Activated CD4-positive, alpha-beta T cell treated with anti-CD3 and anti-CD28 coated beads, Interleukin-2, Interleukin-4, amounts not matched to agents 100 ng/mL and 50 ng/mL, durations not matched to agents 16 hours and 8 hours (primary cell): ENCODE measurements at places on chromosomes 5 and 9.

GRCh38 chr9:99294850-99295461 lies 72.9 kb downstream of the SEC61B start:
- no peak for DNase-seq

DNA sequence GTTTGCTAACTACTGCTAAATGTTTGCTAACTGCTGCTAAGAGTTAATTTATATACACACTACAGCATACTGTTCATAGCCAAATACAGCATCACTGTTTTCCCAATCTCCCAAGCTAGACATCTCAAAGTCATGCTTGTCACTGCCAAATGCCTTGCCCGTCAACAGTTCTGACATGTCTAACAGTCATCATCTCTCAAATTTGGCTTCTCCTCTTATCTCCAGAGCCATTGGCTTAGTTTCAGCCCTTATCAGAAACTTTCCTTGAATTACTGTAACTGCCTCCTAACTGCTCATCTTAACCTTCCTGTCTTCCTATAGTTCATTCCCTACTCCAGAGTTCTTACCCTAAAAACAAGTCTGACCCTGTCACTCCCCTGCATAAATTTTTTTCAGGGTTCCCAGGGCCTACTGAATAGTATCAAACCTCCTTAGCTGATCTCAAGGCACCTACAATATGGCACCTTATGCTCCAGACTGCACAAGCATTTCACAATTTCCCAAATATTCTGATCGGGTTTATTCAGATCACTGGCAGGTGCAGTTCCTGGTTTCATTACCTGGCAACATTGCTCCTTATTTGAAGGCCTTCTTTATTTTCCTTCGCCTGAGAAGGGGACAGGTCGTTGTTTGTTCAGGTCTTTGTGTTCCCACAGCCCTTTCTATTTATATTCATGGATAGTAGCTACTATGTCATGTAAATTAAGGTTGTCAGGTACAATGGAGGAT lies 55.9 kb upstream of the ANKRD55 start:
- DNase-seq, result no peak

DNA sequence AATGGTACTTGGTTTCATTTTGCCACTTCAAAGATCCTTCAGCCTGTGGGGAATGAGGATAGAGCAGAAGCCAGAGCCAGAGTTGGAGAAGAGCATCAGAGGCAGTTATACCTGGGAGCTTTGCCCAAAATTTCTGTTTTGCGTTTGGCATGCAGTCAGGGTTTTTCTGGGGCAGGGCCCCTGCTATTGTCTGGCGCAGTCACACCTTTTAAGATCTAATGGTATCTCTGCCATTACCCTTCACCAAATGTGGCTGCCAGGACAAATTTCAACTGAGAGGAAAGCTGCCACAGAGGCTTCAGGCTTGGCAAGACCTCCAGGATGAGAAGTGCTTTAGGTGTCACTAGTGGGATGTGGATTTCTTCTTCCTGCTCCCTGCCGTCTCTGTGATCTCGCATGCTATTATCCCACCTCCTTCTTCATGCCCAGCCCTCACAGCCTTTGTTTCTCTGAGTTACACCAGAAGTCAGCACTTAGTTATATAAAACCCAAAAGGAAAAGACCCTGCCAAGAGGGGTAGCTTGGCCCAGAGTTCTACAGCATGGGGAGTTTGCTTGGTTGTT lies 357.0 kb downstream of the TLE4 start:
- DNase-seq, result no peak

- DNase-seq, result no peak
Observed at GRCh38 chr5:91946870-91947269, 563.8 kb upstream of the ARRDC3 start.

DNA sequence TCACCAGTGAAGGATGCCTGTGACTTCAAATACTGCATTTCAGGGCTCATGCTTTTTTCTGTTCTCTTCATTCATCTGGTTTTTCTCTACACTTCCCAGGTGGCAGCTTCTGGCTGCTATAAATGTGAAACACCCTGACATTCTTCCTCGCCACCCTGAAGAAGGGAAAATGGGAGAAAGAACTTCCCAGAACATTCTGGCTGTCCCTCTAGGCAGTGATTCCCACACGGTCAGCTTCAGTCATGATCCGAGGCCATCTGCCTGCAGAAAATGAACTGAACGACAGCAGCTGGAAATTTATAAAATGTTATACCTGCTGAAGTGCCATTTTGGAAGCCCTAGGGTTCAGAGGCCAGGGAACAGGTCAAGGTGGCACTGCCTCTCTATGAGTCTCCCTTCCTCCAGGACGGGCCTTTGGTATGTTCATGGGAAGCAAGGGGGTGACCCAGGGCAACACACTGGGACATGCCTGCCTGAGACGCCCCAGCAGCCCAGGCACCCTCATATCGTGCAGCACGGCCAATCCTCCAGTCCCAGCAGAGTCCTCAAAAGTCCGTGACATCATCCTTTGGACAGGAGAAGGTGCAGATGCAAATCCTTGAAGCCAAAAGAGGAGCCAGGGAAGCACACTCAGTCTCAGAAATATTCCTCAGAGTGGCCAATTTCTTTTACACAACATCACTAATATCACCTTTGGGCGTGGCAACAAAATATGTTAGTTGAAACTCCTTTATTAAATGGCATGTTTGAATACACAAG lies 107.1 kb downstream of the SEMA5A start:
- no peak for DNase-seq

- no peak for DNase-seq
Observed at GRCh38 chr9:15541872-15542271, 11.0 kb upstream of the CCDC171 start.

DNA sequence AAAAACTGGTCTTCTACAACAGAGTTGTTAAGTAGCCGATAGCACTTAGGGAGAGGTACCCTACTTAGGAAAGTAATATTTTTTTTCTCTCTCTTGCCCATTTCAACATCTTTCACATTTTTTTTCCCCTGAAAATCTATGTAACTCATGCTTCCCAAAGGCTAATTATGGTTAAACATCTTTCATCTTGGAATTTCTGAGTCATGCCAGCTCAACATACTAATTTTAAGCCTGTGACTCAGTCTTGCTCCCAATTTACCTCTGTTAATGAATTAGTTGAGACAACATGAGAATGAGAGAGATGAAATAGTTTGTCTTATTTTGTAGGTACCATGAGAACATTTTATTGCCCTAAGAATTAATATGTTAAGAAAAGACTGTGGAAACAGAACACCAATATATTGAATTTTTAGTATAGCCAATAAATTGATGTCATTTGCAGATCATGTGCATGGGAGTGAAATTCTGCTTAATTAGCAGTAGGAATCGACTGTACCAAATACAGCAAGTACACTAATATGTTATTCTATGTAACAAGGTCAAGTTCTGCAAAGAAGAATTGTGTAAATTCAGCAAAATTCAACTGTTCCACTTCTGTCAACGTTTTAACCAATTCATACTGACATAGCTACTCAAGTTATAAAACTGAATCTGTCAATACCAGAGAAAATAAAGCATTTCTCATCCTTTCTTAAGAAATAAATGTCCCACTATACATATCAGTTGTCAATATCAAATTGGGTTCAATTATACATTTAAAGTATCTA lies 550.0 kb downstream of the PTPRD start:
- DNase-seq, result no peak

- DNase-seq, result no peak
Observed at GRCh38 chr9:119722384-119722783, 353.1 kb upstream of the BRINP1 start.

- DNase-seq, result no peak
Observed at GRCh38 chr9:35856882-35857281, 13.3 kb downstream of the OR13J1 start.

- DNase-seq, result no peak
Observed at GRCh38 chr5:17229313-17229712, 11.9 kb downstream of the BASP1 start.

DNA sequence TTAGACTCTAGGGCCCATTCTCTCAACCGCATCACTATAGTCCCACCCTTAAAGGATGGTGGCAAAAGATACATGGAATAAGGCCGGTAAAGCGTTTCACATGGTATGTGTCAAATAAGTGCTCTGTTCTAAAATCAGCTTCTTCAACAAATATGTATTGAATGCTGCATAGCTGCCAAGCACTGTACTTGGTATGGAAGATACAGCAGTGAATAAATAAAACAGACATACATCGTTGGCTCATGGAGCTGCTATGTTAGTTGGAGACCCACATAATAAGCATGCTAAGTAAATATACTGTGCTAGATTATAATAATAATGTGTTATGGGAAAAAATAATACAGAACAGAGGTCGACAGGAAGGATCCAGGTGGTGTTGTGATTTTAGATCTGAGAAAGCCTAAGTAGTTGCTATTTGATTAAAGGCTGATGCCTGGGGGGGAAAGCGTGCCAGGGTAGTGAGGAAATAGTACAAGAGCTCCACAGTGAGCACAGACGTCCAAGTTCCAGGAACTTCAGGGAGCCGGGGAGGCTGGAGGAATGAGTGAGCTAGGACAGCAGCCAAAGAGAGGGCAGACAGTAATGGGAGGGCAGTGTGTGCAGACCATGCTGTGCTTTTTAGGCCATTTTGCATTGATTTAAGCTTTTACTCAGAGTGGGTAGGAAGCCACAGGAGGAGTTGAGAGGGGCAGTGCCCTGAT lies 93.7 kb downstream of the JAKMIP2 start:
- no peak for DNase-seq

- no peak for DNase-seq
Observed at GRCh38 chr5:33445798-33446197, 5.0 kb downstream of the TARS1 start.

- DNase-seq, result no peak
Observed at GRCh38 chr5:125065741-125066140, 319.3 kb upstream of the ZNF608 start.

GRCh38 chr5:55737793-55738192 lies at the start of gene DDX4:
DDX4 (plus strand) TSS chr5:55738061; CDS start chr5:55738964, 903 bp downstream.
- DNase-seq, result no peak

GRCh38 chr5:83595217-83595616 lies 123.7 kb downstream of the VCAN start:
- no peak for DNase-seq

- no peak for DNase-seq
Observed at GRCh38 chr9:123868002-123868401, 61.9 kb downstream of the DENND1A start.

GRCh38 chr5:177300236-177300880 lies 3.2 kb downstream of the RAB24 start:
- DNase-seq, result peak; percentile 67

DNA sequence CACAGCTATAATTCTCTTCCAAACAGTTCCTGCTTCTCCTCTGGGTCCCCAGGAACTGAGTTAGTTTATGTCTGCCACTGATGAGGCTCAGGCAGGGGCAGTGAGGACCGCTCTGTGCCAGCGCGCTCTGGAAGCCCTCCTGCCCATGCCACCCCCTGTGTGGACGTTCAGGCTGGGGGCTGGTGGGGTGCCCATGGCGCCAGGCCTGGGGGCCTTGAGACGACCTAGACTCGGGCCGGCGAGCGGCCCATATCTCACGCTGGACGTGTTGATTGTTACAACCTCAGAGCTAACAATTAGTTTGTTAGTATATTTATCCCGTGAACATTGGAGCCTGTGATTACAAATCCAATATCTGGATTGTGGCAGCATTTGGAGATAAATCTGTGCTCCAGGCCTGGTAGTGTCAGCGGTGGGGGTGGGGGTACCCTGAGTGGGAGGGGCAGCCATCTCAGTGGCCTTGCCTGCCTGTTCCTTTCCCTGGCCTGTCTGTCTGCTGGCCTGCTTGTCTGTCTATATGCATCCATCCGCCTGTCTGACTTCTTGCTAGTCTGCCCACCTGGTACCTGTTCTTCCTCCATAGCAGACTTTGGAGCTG lies 256.5 kb upstream of the MVB12B start:
- no peak for DNase-seq

GRCh38 chr5:50699737-50700136 lies 33.3 kb downstream of the PARP8 start:
- no peak for DNase-seq

DNA sequence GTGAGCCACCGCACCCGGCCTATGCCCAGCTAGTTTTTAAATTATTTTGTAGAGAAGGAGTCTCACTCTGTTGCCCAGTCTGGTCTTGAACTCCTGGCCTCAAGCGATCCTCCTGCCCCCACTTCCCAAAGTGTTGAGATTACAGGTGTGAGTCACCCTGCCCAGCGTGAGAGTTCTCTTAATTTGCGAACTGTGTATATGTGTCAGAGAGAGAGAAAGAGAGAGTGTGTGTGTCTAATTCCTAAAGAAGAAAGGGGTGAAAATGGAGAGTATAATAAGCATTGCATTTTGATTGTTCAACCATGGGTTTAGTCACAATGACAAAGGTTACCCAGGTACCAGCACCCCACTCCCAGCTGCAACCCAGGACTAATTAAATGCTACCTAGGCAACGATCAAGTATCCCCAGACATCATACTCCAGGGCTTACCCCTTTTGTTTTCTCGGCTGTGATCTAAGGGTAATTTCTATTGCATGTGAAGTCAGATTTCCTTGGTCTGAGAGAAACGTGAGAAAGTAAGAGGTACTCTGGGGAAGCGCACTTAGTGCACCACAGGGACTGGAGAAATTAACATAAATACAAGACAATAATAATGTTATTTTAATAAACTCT lies 16.6 kb downstream of the MAP1B start:
- DNase-seq, result no peak

DNA sequence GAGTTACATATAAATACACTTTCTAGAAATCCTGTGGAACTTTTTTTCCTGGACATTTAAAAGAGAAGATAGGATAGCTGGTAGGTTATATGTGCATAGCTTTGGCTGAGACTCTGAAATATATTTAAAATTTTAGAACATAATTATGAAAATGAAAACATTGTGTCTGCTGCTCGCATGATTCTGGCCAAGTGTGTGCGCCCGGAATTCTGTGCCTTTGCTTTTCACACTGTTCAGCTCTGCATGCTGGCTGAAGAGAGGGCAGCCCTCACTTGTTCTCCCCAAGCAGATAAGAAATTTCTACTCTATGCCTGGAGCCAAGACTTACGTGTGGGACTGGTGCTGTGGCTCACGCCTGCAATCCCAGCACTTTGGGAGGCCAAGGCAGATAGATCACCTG lies 153.9 kb downstream of the MED10 start:
- no peak for DNase-seq

DNA sequence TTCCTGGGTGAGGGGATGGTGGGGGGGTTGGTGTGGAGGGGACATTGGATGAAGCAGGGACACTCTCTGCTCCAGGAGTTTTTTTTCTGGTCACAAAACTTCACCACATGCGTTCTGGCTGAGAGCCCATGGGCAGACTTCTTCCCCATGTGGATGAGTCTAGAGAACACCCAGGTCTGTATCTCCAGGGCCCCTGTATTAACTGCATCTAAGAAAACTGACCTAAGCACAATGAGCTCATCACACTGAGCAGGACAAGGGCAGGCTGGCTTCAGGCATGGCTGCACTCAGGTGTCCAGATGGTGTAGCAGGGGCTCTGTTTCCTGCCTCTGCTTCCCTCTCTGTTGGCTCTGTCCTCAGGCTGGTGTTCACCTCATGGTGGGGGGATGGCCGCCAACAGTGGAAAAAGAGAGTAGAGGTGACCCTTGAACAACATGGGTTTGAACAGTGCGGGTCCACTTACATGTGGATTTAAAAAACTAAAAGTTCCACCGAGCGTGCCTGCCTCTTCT lies 85.3 kb upstream of the STC2 start:
- no peak for DNase-seq
